GM04503 (cell line): ENCODE measurements at places on chromosomes 13 and 19.
A peak's percentile ranks its signal among the peaks of the same experiment; 100 is the strongest.

GRCh38 chr19:15101479-15102082, 5.6 kb upstream of the SYDE1 start:
- no peak for DNase-seq

GRCh38 chr19:27828829-27829228, 1384.1 kb downstream of the UQCRFS1 start:
- no peak for DNase-seq

- DNase-seq = no peak
These were observed 17.1 kb downstream of the GPATCH1 start for GRCh38 chr19:33098055-33098534.

DNA sequence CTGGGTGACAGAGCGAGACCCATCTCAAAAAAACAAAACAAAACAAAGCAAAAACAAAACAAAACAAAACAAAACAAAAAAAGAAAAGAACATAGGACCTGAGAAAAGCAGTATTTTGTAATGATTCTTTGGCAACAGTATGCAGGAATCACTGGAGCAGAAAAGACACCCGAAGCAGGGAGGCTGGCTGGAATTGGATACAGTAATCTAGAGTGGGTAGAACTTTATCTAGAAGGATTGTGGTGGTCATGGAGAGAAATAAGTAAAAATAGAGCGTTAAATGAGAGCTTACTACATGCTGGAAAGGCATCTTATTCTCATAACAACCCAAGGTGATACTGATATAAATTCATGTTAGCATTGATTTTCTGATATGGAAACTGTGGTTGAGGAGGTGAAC, 51.2 kb downstream of the KLF5 start:
- no peak for DNase-seq

- DNase-seq = peak; percentile 87
These were observed 4.9 kb upstream of the DMKN start for GRCh38 chr19:35518313-35518712.

DNA sequence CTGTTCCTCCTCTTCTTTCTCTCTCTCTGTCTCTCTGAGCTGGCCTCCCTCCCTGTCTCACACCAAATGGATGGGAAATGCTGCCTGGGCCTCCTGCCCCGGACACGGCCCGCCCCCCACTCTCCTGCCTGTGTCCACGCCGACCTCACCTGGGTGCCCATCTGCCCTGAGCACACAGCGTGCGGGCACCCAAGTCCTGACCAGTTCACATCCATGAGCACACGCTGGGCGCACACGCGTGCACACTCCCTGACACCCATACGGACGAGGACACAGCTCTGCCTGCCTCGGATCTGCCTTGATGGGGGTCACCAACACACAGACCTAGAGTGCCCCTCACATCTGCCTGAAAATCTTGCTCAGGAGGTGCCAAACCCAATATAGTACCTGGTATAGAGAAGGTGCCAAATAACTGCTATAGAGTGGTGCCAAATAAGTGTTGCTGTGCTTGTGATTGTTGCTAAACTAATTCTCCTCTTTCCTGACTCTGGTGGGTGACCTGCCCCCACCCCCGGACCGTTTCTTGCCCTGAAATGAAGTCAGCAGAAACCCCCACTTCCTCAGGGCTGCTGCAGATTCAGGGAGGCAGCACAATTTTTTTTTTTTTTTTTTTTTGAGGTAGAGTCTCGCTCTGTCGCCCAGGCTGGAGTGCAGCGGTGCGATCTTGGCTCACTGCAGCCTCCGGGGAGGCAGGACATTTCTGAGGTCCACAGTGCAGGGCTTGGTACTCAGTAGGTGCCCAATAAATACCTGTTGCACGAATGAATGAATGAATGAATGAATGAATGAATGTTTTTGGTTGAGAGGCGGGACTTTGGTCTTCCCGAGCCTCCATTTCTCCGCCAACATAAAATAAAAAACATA, 4.6 kb downstream of the NFIC start:
- no peak for DNase-seq

DNA sequence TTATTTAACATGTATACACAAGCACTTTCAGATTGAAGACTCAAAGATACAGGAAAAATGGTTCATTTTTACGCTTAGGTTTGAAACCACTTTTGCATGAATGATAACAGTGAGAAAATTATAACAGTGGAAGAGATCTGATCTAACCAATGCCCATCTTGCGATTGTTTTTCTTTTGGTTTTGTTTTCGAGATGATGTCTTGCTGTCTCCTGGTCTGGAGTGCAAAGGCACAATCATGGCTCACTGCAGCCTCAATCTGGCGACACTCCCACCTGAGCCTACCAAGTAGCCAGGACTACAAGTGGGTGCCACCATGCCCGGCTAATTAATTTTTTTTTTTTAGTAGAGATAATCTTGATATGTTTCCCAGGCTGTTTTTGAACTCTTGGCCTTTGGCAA, 10.2 kb upstream of the EID2 start:
- no peak for DNase-seq

- no peak for DNase-seq
These were observed 56.4 kb upstream of the MBNL2 start for GRCh38 chr13:97165502-97166425.

GRCh38 chr19:56751078-56751489, 79.5 kb upstream of the ZNF835 start:
- DNase-seq = no peak

- DNase-seq = no peak
These were observed 198.8 kb downstream of the NBEA start for GRCh38 chr13:35140831-35141230.

DNA sequence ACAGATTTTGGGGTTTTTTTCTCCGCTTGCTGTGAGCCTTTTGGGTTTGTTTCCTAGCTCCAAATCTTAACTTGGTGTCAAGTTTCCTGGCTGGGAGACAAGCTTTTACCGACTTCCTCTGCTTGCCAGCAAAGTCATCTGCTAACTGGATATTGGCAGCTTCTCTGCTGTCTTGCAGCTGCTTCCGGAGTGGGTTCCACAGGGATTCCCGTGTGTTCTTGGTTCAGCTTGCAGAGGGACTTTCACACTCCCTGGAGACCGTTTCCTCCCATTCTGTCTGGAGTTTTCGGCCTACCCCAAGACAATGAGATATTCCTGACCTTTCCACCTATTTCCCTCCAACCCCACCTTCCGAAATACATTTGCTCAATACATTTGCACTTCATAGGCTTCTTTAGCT, 2.2 kb upstream of the COLGALT1 start:
- DNase-seq = peak; percentile 81

DNA sequence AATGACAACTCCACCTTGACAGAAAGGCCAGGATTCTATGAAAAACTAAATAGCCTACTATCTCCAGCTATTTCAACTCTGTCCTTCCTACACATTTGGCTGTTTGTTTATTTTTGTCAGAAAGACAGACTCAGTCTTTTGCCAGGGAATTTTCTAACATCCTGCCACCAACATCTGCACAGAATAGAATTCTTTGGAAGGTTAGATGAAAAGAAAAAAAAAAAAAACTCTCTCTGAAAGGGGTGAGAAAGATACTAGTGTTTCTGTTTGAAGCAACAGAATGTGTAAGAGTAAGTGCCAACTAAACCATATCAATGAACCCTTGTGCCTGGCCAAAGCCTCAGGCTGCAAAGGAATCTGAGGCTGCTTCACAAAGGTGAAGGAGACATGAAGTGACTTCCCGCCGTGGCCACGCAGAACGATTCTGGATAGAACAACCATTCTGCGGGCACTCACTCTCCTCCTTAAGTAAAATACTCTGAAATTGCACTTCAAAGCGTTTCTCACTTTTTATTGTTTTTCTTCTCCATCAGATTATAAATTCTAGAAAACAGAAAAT, 498.2 kb downstream of the IRS2 start:
- no peak for DNase-seq

DNA sequence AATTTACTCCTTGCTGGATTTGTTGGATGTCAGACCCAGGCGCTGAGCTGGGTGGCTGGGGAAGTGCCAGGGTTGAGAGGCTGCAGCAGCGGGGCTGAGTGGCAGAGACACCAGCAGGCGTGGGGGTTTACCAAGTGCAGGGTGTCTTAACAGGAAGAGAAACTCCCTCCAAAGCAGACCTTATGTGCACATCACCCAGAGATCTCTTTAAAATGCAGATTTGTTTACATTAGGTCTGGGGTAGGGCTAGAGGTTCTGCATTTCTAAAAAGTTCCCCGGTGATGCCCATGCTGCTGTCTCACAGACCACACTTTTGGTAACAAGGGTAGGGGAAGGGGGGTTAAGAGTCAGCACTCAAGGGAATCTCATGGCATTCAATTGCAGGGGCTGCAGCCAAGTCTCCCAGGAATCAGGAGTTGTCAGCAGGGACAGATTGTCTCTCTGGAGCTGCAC, 80.7 kb upstream of the OLFM4 start:
- no peak for DNase-seq

DNA sequence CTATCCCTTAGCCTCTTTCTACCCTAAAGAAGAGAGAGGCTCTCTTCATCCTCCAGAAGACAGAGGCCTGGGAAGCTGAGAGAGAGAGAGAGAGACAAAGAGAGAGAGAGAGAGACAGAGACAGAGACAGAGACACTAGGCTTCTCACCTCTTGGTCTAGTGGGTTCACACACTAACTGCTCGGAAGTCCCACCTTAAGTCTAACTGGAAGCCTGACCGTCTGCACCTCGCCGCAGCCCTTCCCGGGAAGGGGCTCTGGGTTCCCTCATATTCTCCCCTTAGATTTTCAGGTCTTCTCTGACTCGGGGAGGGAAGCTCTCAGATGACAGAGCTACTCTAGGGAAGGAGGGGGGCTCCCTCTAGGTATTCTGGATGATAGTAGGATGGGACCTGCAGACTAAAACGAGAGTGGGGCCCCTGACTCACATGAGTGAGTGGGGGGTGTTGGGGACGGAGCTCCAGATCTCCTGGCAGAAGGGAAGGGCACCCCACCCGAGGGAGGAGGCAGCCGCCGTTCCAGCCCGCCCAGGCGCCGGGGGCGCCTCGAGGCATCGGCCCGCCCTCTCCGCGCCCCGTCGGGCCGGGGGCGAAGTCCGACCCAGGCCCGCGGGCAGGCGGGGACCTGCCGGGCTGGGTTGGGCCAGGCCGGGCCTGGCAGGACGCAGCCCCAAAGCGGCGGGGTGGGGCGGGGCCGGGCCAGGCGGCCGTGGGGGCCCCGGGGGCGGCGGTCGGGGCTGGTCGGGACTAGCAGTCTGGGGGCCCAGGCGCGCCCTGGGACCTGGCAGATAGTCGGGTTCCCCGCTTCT, 2.0 kb upstream of the JUNB start:
- no peak for DNase-seq

DNA sequence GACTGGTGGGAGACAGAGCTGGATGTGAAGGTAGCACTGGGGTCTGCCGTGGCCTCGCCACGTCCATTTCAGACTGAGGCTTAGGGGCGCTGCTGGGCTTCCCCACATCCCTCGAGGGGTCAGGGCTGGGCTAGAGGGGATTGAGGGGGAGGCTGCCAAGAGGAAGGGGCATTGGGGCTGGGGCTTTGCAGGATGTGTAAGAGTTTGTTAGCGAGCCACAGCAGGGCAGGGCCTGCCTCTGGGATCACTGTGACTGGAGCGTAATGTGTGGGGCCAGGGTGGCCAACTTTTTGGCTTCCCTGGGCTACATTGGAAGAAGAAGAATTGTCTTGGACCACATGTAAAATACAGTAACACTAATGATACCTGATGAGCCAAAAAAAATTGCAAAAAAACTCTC, 14.1 kb downstream of the ARID3A start:
- DNase-seq = no peak

- DNase-seq = no peak
These were observed 2.2 kb downstream of the ERCC2 start for GRCh38 chr19:45368127-45368526.

- DNase-seq = no peak
These were observed 2.2 kb downstream of the TRIM28 start for GRCh38 chr19:58546019-58546530.

- peak; percentile 47 for DNase-seq
These were observed 1.9 kb downstream of the RRAS start for GRCh38 chr19:49637821-49638738.

DNA sequence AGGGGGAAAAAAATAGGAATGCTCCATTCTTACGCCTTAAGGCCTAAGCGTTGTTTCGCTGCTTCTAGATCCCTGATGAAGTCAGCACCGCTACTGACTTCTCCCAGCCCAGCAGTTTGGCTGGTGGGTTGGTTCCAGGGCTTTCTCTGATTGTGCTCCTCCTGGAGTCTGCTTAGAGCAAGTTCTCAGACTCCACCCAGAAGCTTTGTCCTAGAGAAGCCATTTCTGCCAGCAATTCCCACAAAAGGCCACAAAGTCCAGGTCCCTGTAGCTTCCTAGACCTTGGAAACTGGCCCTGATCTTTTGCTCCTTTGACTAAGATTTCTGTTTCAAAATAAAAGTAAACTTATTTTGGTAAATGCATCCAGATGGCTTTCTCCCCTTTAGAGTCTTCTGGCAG, 65.4 kb downstream of the KCTD12 start:
- no peak for DNase-seq

- no peak for DNase-seq
These were observed 67.8 kb downstream of the FAM216B start for GRCh38 chr13:42849200-42849599.

DNA sequence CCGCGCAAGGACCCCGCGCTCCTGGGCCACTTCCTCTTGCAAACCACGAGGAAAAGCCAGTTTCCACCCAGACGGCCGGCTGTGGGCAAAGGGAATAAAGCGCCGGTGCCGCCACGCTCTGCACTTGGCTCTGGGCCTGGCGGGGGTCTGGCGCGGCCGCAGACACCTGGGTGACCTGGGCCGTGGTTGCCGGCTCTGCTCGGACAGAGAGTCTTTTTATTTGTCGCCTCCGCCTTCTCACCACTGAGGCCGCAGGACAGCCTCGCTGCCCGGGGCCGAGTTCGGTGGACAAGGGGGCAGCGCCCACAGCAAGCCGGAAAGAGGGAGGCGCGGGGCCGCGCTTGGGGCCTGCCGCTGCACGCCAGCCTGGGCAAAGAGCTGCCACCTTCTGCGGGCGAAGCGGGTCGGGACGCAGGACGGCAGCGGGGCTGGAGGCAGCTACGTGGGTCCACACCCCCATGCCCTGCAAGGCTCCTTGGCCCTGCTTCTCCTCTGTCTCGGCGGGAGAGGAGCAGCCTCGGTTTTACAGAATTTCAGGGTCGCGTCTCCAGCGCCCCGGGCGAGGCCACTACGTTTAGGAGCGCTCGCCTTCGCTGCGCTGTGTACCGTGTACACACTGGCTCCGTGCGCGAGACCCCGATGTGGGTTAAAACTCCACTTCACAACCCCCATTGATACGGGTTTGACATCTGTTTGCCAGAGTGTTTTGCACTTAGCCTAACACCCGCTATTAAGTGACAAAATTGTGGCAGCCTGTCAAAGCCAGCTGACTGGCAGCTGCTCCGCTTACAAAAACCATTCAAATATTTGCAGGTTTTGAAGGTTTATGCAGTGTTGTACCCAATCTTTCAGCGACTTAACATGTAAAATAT, 13.0 kb upstream of the SOX1 start:
- DNase-seq = no peak

GRCh38 chr13:75299246-75299645, 182.7 kb downstream of the TBC1D4 start:
- DNase-seq = no peak

DNA sequence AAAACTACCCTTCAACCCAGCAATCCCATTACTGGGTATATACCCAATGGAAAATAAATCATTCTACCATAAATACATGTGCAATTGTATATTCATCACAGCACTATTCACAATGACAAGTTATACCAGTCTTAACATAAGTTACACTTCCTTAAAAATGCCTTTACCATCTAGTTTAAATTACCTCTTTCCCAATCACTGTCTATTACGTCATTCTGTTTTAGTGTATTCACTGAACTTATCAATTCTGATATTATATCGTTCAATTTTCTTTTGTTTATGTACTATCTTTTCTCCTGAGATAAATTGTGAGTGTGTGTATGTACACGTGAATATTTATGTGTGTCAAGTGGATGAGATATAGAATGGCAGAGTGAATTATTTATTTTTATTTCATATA, 1416.8 kb downstream of the OLFM4 start:
- no peak for DNase-seq
